Stimulated activated CD4-positive, alpha-beta T cell treated with anti-CD3 and anti-CD28 coated beads, Interleukin-4, amount 100 ng/mL, for 4 hours (primary cell): ENCODE measurements at places on chromosomes 4 and X.

DNA sequence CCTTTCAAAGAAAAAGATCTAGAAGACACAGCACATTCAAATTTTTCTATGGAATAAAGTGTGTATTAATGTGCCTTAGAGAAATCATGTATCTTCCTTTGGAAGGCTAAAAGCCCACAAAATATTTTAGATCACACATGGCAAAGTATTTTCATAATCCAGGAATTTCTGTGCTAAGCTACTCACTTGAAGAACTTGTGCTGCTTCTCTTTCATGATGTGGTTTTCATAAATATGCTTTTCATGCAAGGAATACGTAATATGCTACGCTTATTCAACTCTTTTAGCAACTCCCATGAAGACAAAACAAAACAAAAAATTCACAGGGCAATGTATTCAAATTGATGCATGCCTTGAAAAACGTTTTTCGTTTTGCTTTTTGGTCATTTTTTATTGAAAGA lies 125.6 kb downstream of the ARHGAP24 start:
- no peak for DNase-seq

- DNase-seq, result no peak
These were observed 32.9 kb downstream of the LAMTOR3 start for GRCh38 chr4:99861120-99861905.

DNA sequence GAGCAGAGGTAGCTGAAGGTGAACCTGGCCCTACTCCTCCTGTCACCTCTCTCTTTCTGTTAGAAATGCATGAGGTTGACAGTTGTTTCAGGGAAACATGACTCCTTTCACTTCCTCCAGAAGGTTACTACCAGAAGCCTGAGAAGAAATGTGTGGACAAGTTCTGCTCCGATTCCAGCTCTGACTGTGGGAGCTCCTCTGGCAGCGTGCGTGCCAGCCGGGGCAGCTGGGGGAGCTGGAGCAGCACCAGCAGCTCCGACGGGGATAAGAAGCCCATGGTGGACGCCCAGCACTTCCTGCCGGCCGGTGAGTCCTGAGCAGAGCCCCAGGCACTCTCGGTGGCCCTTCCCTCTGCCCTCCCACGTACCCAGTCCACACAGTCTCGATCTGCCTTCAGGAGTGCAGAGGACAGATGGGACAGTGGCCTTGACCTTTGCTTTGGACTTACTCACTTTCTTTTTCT lies 61.3 kb upstream of the TLR2 start:
- no peak for DNase-seq

DNA sequence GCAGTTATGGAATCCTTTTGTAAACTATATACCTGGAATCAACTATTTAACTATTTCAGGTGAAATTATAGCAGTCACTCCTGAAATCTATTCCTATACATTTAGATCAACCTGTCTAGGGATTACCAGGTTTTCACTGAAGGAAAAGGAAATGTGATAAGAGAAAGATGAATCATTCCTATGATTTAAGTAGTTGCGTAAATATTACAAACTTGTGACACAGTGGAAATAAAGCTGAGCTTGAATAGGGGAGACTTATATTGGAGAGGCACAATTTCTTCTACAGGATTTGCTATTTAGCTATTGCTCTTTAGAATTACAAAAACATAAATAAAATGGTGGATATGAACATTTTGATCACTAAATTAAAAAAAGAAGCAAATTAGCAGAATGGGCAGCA lies 284.1 kb upstream of the EPHA5 start:
- DNase-seq, result no peak

GRCh38 chr4:38237139-38237538 lies 276.9 kb downstream of the PTTG2 start:
- DNase-seq, result no peak
